ENCODE measurements at places on chromosomes 1 and 21.
A peak's percentile ranks its signal among the peaks of the same experiment; 100 is the strongest.

DNA sequence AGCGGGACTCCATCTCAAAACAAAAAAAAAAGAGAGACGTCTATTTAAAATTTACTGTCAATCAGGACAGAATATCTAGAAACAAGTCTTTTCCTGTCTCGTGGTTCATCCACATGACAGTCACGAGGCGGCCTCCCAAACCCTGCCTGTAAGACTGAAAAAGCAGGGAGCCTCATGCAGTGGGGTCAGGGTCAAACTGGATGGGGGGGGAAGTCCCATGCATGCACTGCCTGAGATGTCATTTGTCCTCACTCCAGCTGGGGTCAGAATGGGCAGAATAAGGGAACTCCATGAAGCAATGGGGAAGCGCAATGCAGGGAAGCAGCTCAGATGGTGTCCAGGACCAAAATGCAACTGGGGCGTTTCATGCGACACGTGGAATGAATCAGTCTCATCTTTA lies 85.5 kb downstream of the PIK3CD start:
- DNase-seq = no peak

DNA sequence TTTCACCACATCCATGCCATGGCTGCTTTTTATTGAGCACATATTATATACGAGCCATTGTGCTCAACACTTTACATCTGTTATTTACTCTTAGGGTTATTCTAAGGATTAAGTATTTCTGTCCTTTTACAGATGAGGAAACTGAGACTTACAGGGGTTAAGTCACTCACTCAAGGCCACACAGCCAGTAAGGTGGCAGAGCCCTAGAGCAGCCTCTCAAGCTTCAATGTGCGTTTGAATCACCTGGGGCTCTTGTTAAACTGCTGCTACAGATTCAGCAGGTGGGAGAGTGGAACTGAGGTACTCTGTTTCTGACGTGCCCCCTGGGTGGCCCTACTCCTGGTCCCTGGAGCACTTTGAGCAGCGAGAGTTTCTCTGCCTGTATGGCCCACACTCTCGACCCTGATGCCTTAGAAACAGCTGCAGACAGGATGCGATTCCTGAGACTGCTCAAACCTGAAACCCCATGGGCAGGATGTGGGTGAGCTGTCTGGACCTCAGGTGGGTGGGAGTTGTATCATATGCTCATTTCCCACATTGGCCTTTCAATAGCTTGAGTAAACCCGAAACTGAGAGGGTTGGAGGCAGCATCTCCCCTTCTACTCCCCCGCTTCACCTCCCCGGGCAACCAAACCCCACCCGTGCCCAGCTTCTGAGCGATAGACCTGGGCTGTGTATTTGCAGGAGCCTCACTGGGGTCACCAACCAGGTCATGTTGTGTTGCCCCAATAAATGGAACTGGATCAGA lies 59.3 kb downstream of the MAN1C1 start:
- no peak for DNase-seq

DNA sequence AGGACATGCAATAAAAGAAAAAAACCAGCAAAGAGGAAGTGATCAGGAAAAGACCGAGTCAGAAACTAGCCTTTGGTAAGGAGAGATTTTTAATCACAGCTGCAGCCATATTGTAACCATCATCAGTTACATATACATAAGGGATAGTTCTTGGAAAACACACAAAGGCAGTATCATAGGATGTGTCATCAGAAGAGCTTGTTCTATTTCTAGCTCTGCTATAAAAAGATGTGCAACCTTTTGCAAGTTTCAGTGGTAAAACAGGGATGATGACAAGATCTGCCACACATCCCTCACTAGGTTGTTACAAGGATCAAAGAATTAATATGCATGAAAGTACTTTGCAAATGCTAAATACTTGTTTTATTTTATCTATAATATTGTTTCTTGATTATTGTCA lies 342.0 kb downstream of the VAV3 start:
- no peak for DNase-seq

- no peak for DNase-seq
Measured at GRCh38 chr1:25131794-25132193, 100.5 kb downstream of the SYF2 start.

- DNase-seq = no peak
Measured at GRCh38 chr1:166937329-166937728, 38.0 kb downstream of the ILDR2 start.

DNA sequence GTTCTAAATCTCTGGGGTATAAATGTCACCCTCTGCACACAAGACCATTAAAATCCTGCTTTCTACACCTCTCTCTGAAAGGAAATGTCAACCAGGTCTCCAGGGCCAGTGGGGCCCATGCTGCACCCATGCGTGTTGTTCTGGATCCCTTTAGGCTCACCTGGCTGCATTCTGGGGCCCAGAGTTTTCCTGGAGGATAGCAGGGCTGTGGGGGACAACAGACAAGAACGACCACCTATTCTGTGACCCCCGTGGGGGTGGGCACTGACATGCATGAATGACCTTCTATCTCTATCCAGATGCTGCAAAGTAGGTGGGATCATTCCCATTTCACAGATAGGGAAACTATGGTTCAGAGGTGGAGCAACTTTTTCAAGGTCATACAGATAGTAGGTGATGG lies 41.6 kb downstream of the TNNT2 start:
- DNase-seq = no peak

GRCh38 chr1:210688512-210689234 lies 360.0 kb downstream of the HHAT start:
- DNase-seq = no peak

DNA sequence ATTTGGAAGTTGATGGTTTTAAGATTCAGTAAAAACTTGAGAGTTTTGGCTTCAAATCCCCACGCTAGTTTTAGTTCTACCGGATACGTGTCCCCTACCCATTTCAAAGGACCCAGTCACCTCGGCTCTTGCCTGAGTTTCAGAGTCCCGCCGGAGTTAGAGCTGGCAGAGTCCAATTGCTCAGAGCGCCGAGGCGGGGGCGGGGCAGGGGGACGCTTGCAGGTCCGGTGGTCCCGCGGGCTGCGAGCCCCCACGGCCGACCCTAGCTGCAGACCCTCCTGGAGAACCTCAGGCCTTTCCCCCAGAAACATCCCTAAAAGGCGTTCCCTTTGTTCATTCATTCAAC lies 765 bp upstream of the VPS45 start:
- DNase-seq = peak; percentile 13

GRCh38 chr1:91507328-91507727 lies 6.7 kb downstream of the CDC7 start:
- DNase-seq = no peak

DNA sequence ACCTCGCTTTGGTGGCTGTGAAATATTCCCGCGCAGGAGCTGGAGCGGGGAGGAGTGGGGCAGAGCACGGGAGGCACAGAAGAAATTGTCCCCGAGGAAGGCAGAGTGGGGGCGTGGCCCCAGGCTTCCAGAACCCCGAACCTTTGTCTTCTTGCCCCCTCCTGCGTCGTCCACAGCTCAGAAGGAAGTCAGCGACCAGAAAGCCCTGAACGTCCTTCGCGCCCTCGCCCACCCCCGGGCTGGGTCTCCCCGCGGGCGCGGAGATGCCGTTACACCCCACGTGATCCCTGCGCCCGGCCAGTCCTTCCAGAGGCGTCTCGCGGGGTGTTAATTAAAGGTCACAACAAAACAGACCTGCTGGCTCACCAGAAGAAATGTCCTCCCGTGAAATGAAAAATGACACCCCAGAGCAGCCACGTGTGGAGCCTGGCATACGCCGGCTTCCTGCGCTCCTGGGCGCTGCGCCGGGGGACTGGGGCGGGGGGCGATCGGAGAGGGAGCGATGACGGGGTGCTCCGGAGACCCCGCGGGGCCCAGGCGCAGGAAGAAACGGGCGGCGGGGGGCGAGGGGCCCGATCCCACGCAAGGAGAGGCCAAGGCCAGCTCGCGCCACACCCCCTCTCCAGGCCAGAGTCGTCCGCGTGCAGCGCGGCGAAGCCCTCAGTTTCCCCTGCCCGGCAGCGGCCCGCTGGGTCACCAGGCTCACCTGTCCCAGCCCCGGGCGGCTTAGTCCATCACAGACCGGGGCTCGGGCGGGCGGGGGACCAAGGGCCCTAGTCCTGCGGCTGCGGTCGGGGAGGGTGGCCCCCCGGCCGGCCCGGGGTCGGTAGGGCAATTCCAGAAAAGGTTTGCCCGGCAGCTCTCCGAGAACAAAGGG lies 995 bp upstream of the KIF26B start:
- no peak for DNase-seq

GRCh38 chr1:45615885-45616284 lies 8.0 kb downstream of the CCDC17 start:
- no peak for DNase-seq

DNA sequence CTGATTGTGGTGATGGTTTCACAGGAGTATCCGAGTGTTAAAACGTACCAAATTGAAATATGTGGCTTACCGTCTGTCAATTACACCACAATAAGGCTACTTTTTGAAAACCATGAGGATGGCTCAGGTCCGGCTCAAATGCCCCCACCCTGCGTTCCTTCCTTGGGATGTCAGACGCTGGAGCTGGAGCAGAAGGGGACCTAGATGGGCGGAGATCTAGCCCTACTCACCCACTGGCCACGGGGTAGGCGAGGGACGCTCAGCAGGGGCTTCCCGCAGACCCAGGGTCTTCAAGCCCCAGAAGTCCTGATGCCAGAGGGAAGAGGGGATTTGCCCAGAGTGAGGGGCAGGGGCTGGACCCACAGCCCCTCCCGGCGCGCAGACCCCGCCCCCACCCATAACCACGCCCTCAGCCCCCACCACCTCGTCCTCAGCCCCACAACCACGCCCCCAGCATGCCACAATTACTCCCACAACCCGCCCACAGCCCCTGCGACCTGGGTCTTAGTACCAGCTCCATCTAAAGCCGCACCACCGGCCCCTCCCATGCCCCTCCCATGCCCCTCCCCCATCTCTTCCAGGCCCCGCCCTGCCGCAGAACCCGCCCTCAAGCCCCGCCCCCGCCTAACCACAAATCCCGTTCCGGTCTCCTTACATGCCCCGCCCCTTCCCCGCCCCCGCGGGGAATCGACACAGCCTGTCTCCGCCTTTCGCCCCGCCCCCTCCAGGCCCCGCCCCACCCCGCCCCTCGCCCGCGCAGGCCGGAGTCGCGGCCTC lies at the start of gene LRRC3:
LRRC3 (plus strand) TSS at position 764 of the 777 bp plus-strand sequence. CDS start 1,135 bp downstream, outside the sequence.
- peak; percentile 47 for DNase-seq

GRCh38 chr1:89815611-89816010 lies 5.2 kb upstream of the LRRC8D start:
- no peak for DNase-seq

DNA sequence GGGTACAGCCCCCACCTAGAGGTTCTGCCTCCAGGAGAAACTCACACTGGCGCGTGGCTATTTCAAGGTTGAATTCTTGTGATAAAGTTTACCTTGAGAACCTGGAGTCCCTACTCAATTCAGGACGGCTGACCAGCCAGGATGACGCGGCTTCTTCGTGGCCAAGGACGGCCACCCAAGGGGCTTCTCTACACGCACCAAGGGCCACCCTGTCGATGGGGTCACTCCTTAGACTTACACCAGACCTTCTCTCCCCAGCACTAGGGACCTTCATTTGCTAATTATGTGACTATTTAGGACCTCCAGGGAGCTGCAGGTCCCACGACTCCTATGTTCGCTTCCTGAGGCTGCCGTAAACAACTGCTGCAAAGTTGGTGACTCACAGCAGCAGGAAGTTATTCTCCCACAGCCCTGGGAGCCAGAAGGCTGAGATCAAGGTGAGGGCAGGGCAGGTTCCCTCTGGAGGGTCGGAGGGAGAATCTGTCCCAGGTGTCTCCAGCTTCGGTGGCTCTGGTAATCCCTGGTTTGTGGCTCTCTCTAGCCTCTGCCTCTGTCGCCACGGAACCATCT lies 135.9 kb downstream of the NPHP4 start:
- no peak for DNase-seq

GRCh38 chr1:155513300-155513916 lies 49.2 kb downstream of the ASH1L start:
- no peak for DNase-seq

DNA sequence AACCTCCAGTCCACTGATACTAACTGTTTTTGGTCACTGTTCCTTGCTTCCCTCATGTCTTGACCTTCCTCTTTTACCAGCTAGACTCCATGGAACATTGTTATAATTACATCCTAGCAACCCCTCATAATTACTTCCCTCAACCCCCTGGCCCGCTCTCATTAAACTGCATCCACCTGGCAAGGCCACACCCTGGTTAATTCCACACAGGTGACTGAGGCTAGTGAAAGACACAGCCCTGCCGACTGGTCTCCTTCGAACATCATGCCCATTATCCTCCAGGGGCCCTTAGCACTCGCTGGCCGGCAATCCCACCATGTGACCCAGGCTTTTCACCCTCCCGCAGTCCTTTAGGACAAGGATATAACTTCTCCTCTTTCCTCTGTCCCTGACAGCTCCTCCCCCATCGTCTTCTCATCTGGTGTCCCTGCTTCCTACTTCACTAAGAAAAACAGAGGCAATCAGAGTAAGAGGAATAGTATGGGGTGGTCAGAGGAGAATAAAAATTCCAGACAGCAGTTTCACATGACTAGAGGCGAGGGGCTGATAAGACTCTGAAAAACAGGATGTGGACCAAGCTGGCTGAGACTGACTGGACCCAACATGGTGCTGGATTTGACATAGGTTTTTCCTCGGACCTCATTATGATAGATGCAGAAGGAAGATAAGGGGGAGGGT lies 8.8 kb upstream of the TENT5B start:
- no peak for DNase-seq

DNA sequence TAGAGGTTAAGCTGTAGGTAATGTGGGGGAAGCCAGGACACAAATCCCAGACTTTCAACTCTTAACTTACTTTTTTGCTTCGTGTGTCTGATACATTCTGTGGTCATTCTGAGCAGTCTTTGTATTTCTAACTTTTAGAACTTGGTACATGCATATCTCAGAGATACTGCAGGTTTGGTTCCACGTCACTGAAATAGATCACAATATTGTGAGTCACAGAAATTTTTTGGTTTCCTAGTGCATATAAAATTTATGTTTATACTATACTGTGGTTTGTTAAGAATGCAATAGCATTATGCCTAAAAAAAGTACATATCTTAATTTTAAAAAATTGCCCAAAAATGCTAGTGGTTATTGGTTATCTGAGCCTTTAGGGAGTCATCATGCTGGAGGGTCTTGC lies 3.2 kb downstream of the URB2 start:
- DNase-seq = no peak

- no peak for DNase-seq
Measured at GRCh38 chr1:177441281-177441680, 270.5 kb downstream of the BRINP2 start.
